ENCODE measurements at places on chromosomes 13 and 19.

DNA sequence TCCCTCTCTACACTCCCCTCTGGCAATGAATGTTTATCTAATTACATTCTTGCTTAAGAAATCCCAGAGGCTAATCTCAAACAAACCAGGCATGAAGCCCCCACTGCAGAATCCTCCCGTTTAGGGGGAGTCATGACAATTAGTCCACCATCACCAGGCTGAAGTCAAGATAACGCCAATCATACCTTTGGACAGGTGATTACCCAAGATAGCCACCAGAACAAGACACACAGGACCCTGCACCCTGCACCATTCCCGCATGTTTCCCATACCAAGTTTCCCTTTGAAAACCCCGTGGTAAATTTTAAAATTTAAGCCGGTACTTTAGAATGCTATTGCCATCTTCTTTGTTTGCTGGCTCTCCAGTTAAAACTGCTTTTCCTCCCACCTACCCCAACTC lies 64.8 kb upstream of the XPO4 start:
- DNase-seq, result no peak

- no peak for DNase-seq
These were observed 28.9 kb downstream of the SMIM24 start for GRCh38 chr19:3451451-3451866.

GRCh38 chr19:29491491-29491890 lies 34.3 kb upstream of the VSTM2B start:
- no peak for DNase-seq

GRCh38 chr13:30639671-30640070 lies 22.0 kb downstream of the USPL1 start:
- no peak for DNase-seq

DNA sequence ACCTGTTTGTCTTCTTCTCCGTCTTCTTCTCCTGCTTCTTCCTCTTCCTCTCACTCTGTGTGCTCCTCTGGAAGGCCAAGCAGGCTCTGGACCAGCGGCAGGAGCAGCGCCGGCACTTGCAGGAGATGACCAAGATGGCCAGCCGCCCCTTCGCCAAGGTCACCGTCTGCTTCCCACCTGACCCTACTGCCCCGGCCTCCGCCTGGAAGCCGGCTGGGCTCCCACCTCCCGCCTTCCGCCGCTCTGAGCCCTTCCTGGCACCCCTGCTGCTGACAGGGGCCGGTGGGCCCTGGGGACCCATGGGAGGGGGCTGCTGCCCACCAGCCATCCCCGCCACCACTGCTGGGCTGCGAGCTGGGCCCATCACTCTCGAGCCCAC lies 13.9 kb downstream of the CNFN start:
- no peak for DNase-seq

GRCh38 chr13:71589032-71589431 lies 278.0 kb downstream of the DACH1 start:
- no peak for DNase-seq

DNA sequence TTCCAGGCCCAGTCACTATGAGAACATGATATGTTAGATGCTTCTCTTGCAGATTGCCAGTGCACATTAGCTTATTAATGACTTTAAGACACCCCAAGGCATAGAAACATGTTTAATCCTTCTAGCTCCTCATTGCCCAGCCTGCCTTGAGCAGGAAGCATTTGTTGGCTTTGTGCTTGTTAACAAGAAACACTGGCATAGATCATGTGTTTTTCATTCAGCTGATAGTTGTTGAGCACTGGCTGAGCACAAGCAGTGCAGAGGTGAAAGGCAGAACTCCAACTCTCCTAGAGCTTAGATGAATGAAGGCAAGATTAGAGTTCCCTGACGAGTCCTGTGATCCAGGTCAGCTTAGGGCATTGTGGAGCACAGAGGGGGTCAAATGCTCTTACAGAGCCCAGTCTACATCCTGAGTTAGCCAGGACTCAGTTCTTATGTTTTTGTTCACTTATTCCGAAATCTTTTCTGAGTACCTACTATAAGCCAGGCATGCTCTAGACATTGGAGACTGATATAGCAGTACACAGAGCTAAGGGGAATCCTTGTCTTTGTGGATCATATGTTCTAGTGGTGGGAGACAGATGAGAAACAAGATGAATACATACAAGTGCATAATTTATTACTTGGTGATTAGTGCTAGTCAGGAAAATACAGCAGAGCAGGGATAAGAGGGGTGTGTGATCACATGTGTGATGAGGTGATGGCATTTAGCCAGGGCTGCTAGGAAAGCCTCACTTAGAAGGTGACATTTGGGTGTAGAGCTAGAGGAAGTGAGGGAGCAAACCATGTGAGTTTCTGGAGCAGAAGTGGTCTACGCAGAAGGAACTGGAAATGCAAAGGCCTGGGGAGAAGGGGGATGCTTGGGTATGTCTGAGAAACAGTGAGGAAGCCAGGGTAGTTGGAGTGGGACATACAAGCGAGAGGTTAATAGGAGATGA lies 101.2 kb downstream of the WASF3 start:
- DNase-seq, result no peak

Measured in cortex of kidney (tissue), 1 donor.